ENCODE measurements at places on chromosomes 16 and 17.
A peak's percentile ranks its signal among the peaks of the same experiment; 100 is the strongest.

- peak; percentile 100 for DNase-seq
Observed at GRCh38 chr17:1716076-1716911, 6.1 kb upstream of the TLCD2 start.

- DNase-seq = no peak
Observed at GRCh38 chr17:74815550-74816370, 39.6 kb upstream of the NAT9 start.

DNA sequence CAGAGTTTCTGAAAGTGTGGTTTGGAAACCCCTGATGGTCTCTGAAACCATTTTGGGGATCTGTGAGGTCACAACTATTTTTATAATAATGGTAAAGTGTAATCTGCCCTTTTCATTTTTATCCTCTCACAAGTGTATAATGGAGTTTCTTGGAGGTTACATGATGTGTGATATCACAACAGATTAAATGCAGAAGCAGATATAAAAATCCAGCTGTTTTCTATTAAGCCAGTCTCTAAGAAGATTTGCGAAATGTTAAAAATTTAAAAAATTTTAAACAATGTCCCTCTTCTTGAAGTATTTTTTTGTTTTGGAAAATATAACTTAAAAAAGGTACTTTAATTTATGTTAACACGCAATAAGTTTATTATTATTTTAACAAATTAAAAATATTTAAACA, 48.7 kb downstream of the RPGRIP1L start:
- no peak for DNase-seq

GRCh38 chr16:68644715-68645493, at the start of gene CDH3:
CDH3 (plus strand) TSS chr16:68645310; CDS start chr16:68645380, 70 bp downstream.
- DNase-seq = no peak

DNA sequence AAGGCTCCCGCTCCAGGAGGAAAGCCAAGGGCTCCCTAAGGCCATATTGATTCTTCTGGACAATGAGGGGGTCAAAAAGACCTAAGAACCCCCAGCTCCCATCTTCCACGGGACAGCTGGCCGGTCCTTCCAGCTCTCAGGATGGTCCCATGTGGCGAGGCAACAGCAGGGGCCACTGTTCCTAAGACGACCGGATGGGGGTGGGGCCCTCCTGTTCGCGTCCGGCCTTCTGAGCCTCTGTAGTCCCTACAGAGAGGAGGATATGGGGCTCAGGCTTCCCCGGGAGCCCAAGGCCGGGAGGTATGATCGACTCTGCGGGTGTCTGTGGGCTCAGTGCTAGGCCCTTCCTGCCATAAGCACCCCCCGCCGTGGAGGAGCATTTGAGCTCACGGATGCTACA, 6.0 kb upstream of the DCXR start:
- DNase-seq = no peak

DNA sequence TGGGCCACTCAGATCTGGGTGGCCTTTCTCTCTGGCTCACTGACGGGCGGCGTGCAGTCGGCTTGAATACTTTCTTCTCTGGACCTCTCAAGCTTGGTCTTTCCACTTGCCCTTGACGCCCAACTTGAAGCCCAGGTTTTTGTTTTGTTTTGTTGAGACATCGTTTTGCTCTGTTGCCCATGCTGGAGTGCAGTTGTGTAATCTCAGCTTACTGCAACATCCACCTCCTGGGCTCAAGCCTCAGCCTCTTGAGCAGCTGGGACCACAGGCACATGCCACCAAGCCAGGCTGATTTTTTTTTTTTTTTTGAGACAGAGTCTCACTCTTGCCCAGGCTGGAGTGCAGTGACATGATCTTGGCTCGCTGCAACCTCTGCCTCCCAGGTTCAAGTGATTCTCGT, 22.7 kb upstream of the KIF19 start:
- no peak for DNase-seq

DNA sequence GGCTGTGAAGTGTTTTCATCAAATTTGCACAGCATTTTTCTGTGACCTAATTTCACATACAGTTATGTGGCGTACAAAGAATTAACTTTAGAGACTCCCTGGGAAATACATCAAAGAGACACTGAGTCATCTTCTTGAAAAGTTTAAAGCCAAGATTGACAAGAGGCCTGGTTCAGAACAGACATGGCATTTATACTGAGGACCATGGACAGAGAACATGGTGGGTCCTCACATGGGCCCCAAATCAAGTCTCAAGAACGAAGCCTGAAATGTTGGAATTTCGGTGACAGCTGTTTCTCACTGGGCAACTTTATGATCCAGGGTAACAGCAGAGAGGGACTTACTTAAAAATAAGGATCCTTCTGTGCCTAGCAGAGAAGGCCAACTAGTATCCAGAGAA, 311.5 kb upstream of the KCNJ16 start:
- DNase-seq = no peak

DNA sequence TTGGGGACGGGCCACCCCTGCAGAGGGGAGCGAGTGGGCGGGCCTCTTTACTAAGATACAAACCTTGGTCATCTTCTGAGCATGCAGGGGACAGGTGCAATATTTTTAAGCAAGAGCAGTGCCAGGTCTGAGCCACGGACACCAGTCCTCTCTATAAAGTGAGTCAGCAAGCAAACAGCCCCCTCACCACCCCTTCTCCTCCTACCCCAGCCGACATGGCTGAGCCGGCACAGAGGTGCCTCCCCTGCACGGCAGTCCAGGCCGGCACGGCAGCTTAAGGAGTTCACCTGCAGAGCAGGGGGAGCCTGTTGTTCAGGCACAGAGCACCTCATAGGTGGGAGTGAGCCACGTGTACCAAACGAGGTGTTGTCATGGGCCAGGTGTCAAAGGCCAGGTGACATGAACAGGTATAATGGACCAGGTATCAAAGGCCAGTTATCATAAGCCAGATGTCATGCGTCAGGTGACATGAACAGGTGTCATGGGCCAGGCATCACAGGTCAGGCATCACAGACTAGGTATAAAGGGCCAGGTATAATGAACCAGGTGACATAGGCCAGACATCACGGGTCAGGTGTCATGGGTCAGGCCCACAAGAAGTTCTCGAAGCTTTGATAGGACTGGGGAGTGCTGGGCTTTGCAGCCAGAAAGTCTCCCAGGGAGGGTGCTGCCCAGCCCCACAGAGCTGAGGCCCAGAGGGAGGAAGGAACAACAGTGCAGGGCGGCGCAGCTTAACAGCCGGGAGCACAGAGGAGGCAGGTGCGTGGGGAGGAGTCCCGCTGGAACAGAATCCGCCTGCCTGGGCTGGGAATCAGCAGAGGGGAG, 42.6 kb upstream of the ZNF469 start:
- no peak for DNase-seq

GRCh38 chr17:55283256-55283965, 18.7 kb downstream of the HLF start:
- no peak for DNase-seq

DNA sequence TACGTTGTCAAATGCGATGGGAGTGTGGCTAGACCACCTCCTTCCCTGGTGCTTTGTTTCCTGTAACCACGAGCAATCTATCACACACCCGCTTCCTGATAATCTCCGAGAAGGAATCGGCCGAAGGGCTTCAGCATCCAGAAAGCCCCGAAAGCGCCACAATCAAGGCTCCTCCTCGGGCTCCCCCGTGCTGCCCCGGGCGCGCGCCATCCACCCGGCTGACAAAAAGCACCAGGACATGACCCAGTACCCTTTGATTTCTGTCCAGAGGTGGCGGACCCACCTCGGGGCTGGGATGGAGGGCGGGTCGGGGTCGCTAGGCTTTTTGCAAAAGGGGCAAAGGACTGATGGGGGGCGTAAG, 743 bp upstream of the ARMC7 start:
- DNase-seq = no peak

GRCh38 chr17:74599023-74599399, 6.9 kb upstream of the CD300LD start:
- DNase-seq = no peak

- no peak for DNase-seq
Observed at GRCh38 chr17:27544350-27545131, 86.4 kb upstream of the LGALS9 start.

DNA sequence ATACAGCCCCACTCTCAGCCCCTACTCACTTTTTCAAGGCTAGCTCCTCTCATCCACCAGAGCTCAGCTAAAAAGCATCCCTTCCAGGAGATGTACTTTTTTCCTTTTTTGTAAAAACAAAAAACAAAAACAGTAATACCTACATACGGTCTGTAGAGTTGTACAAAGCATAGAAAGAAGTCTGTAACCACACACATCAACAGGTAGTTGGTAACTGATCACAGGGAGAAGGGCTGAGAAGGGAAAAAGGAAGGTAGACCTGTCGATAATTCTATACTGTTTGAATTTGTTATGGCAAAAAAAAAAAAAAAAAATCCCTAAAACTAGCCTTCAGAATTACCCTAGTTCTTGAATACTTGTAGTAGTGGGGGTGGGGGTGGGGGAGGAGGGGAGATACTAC, 874 bp downstream of the SLC25A19 start:
- no peak for DNase-seq

DNA sequence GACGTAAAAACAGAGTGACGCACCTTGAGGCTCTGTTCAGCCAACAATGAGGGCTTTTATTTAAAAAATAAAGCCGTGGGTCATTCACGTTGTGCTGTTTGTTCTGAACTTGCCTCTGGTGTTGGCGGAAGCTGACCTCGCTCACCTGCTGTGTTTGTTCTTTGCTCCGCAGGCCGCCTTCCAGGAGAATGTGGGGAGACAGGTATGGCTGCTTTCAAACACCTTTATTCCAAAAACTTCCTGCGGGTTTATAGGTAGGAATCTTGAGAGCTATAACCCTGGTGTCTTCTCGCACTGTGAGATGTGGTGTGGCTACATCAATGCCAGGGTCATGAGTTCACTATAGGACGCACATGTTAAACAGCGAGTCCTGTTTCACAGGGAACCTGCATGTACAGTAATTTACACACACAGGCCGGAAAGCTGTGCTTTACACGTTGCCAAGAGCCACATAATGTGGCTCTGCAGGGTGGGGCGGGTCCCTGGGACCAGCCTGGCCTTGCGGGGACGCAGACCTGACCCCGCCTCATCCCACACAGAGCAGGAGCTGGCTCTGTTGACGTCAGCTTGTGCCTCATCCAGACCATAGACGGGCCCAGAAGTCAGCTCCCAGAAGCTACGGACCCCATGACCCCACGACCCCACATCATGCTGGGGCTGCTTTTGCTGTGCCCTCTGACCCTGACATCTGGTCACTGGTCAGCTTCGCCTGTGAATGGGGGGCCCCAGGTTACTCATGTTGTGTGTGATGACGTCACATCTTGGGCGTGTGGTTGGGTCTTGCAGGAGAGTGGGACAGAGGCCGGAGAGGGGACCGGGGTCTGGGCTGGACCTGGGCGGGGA, 49.9 kb upstream of the ZNF750 start:
- no peak for DNase-seq

- DNase-seq = no peak
Observed at GRCh38 chr17:31003225-31003866, 32.5 kb downstream of the RNF135 start.

DNA sequence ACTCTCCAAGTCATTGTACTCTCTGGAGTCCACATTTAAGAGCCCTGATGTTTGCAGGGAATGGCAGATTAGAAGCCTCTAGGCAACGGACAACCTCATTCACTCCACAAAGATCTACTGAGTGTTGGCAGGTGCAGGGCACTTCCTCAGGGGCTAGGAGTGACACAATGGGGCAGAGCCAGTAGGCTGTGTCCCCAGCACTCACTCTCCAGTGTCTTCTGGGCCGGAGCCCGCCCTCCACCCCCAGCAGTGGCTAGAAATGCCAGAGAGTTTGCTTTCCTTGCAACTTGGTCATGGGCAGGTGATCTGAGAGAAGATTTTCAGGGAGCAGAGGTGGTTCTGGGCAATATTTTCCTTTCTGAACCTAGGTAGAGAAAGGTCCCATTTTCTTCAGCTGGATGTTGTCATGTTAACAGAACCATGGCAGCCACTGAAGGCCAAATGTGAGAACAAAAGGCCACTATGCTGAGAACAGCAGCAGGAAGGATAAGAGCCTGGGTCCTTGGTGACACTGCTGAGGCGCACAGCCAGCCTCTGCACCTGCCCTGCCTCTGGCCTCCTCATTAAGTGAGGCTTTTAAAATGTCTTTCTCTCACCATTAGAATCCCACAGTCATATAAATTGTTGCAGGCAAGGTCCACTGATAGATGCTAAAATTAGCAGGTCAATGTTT, 96.2 kb downstream of the USP31 start:
- DNase-seq = no peak

- DNase-seq = no peak
Observed at GRCh38 chr17:16329519-16330271, 23.6 kb downstream of the CENPV start.

DNA sequence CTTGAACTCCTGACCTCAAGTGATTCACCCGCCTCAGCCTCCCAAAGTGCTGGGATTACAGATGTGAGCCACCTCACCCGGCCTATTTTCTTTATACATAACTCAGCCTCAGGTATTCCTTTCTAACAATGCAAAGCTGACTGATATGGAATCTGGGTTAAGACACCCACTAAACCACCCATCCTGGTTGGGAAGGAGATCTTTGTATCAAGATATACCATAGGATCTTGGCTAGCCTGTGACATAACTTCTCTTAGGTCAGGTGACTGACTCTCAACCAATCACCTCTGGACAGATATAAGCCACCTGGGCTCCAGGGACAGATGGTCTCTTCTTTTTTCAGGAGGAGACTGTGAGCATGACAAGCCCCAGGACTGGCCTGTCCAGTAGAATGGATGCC, 51.2 kb upstream of the NKD1 start:
- no peak for DNase-seq

GRCh38 chr17:50904518-50905459, 38.6 kb upstream of the TOB1 start:
- peak; percentile 93 for DNase-seq

DNA sequence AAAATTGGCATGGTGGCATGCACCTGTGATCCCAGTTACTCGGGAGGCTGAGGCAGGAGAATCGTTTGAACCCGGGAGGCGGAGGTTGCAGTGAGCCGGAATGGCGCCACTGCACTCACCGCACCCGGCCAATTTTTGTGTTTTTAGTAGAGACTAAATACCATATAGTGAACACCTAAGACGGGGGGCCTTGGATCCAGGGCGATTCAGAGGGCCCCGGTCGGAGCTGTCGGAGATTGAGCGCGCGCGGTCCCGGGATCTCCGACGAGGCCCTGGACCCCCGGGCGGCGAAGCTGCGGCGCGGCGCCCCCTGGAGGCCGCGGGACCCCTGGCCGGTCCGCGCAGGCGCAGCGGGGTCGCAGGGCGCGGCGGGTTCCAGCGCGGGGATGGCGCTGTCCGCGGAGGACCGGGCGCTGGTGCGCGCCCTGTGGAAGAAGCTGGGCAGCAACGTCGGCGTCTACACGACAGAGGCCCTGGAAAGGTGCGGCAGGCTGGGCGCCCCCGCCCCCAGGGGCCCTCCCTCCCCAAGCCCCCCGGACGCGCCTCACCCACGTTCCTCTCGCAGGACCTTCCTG, at the start of gene HBQ1:
Gene HBQ1 (plus strand): TSS at position 359 of the 575 bp plus-strand sequence. CDS start 28 bp downstream, at position 387.
- no peak for DNase-seq
